NCI-H1694 (cell line): ENCODE measurements at places on chromosomes 1 and 21.

DNA sequence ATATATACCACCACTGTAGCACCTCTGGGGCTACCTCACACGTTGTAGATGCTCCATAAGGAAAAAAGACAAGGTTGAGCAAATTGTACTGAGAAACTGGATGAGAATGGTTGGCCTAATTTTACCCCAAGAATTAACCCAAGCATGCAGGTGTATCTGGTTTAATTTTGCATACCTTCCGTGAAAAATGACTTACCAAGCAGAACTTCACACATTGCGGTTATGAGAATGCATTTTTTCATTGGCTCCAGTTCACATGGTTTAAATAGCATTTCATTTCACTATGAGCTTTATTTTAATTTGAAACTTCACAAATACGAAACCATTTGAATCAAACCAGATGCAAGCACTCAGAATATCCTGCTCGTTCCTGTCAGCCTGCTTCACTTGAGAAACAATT, 512.2 kb downstream of the LTN1 start:
- DNase-seq, result no peak

DNA sequence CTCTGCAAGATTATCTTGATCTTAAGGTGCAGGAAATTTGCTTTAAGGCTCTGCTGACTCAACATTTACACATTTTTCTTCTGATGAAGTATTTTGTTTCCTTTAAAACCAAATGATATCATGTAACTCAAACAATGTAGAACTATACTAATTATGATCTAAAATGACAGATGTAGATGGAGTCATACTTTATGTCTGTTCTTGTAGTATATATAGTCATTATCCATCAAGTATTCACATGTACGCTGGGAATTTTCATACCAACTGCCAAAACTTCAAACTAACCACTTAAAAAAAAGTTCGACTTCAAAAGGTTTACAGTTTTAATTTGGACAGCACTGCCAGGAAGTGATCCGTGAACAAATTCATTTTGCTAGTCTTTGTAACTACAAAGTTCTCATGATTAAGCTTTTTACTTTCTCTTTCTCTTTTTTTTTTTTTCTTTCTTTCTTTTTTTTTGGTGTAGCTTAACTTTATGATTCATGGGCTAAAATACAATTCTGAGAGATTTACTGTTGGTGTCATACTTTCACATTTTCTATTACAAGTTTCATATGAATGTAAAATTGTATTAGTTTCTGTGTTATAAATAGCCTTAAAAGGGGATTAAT, 509.0 kb upstream of the CXADR start:
- no peak for DNase-seq

GRCh38 chr1:94855307-94855700, 35.1 kb downstream of the SLC44A3 start:
- DNase-seq, result no peak

DNA sequence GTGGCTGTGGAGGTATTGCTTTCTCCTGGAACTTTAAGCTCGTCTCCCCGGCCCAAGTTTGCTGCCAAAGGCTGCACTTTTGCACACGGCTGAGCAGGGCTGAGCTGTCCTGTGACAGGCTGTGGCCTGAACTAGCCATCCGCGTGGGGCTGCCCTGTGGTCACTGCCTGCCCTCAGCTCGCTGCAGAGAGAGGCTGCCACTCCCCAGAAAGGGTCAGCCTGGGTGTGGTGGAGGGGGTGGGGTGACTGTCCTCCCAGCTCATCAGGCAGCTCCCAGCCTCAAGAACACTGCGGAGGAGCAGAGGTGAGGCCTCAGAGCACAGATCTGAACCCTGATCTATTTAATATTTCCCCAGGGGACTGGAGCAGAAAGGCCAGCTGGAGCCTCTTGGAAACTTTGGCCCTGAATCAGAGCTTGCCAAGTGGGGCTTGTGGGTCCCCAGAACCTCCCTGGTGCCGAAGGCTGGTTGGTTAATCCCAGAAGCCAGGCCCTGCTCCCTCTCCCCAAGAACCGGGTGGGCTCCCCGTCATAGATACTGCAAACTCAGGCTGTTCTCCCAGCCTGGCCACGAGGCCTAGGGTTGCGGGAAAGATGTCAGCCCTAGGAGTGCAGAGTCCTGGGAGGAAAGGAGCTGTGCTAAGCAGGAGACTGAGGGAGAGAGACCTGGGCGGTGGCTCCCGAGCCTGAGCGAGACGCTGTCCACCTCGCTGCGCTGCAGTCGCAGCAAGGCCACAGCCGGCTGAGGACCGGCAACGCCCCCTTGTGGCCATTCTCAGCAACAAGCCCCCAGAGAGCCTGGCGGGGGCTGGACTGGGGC, 125.1 kb upstream of the IPO9 start:
- peak; percentile 78 for DNase-seq

- DNase-seq, result no peak
These were observed 427.0 kb downstream of the SMYD3 start for GRCh38 chr1:246080031-246080430.
